ENCODE measurements at places on chromosomes 4 and X.

DNA sequence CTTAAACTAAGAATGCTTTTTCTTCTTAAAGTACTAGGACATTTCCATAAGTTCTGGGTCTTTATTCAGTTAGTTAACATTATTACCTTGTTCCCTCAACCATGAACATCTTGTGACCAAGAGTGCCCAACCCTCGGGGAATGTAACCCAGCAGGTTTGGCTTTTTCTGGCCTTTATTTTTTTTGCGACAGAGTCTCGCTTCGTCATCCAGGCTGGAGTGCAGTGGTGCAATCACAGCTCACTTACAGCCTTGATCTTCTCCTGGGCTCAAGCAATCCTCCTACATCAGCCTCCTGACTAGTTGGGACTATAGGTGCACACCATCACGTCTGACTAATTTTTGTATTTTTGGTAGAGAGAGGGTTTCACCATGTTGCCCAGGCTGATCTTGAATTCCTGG lies 65.1 kb downstream of the USP11 start:
- DNase-seq, result no peak

GRCh38 chr4:186700746-186701145 lies 22.9 kb downstream of the FAT1 start:
- DNase-seq, result no peak

GRCh38 chr4:67451464-67451863 lies 93.8 kb downstream of the CENPC start:
- DNase-seq, result no peak

- DNase-seq, result no peak
These were observed 54.1 kb downstream of the TXK start for GRCh38 chr4:48079972-48080391.

DNA sequence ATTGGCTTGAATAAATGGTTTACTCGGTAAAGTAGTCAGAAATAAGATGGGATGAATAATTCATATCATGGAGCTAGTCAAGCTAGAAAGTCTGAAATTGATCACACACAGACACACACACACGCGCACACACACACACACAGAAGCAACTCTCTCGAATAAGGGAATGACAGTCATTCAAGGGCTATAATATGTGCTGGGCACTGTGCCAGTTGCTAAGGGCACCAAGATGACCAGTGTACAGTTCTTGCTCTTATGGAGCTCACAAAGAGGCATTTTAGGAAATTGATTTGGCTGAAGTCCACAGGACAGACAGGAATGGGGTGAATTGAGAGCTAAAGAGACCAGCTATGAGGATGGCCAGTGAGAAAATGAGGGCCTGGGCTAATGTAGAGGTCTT lies 34.2 kb upstream of the SH3D19 start:
- no peak for DNase-seq

GRCh38 chrX:63503541-63503940 lies 152.4 kb upstream of the SPIN4 start:
- DNase-seq, result no peak

All from activated CD8-positive, alpha-beta memory T cell treated with anti-CD3 and anti-CD28 coated beads for 4 hours (primary cell).